CD14-positive monocyte (primary cell): ENCODE measurements at places on chromosomes 12 and 14.

GRCh38 chr12:131066886-131067490 lies 113.3 kb downstream of the ADGRD1 start:
- no peak for DNase-seq

DNA sequence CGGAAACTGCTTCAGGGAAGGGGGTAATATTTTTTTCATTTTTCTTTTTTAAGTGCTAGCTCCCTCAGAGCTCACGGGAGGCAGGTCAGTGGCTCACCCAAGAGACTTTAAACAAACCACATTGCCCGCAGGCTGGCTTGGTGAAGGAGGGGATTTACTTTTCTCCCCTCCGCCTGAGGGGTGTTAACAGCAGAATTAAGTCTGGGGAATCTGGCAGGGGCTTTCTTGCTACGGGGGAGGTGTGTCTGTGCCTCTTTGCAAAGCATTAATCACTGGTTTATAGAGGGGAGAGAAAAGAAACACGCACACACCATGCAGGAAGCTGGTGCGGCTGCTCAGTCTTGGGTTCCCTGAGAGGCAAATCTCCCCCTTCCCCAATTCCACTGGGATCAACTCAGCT lies 26.2 kb upstream of the TBX3 start:
- DNase-seq: no peak

DNA sequence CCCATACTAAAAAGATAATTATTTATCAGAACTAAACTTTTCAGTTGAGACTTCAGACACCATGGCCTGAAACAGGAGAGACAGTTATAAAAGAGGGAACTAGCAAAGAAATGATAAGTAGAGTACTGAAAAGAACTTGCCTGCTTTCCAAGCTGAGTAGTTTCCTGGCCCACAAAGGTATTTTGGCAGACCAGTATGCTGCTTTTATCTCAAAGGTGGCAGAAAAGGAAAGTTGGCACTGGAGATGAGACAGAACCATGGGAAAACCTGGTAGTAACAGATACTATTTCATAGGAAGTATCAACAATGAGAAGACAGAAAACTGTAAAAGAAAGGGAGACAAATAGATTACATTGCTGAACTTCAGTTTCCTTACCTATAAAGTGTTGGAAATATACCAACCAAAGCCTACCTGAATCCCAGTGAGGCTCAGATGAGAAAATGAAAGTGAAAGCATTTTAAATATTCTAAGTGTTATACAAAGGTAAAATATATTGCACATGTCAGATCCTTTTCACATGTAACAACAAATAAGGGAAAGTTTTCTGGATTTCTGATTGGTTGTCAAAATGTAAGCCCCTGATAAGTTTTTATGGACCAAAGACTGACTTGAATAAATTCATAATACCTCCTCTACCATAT lies 155.3 kb upstream of the FSCB start:
- no peak for DNase-seq

- DNase-seq: no peak
Observed at GRCh38 chr14:52399921-52400595, 85.9 kb downstream of the PTGER2 start.

- no peak for DNase-seq
Observed at GRCh38 chr12:119334430-119335170, at the start of gene CCDC60. TSS of gene CCDC60 (plus strand) at chr12:119334729. CDS start at chr12:119335177, 448 bp downstream.

DNA sequence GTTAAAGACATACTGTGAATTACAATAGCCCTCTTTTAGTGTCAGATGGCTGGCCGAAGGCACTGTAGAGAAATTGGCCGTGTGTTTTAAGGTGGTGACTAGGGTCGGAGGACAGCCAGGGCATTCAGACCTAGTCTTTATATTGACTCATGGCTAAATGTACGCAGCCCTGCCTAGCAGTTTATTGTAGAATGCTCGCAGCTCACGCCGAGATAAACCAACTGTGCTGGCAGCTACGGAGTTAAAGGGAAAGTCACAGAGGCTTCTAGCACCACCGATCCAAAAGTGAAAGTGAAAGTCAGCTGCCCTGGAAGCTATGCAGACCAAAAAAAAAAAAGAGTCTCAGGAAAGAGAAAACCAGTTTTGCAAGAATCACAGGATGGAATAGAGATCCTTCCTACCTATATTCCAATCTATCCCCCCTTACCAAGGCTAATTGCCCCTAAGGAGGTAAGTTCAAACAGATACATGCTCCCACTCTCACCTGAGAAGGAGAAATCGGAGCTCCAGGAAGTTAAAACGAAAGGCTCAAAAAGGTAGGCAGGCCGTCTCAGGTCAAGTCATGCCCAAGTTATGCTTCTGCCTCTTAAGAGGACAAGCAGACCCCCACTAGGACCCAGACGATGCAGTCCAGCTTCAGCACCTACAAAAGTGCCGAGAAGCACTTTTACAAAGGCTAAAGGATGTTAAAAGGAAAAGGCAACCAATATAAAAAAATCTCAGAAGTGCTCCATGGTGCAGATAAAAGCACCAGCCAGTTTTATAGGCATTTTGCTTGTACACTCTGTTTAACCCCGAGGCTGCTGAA lies 24.8 kb downstream of the KLRK1 start:
- DNase-seq: peak; percentile 56

GRCh38 chr12:98351784-98352183 lies 163.6 kb upstream of the TMPO start:
- no peak for DNase-seq
